ENCODE measurements at places on chromosomes 7 and 10.

DNA sequence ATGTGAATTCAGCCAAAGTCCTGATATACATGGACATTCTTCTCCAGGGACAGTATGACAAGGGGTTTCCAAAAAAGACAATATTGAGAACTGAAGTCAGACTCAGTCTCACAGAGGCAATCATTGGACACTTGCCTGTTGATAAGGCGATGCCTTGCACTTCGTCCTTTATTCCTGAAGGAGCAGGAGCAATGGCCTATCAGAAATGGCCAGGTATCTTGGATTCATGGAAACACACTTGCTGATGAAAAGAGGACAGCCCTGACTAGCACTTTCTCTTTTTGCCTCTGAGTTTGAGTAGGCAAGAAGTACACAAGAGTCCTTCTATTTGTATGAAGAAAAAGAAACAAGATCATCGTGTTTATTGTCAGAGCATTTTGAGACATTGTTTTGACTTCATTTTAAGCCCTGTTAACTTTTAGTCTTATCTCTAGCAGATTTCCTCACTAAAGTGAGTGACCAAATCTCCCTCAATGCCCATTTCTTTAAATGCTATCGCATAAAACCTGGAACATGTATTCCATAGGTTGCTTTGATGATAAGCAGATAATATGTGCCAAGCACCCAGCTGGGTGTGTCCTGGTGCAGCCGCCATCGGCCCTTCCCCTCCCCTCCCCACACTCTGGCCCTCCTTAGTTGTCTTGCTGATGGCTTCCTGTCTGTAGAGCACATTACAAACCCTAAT, 26.6 kb downstream of the ST8SIA6 start:
- DNase-seq = no peak

- DNase-seq = no peak
Observed at GRCh38 chr10:122343135-122343800, 31.2 kb upstream of the PLEKHA1 start.

- DNase-seq = no peak
Observed at GRCh38 chr7:11760372-11760771, 71.6 kb downstream of the THSD7A start.

GRCh38 chr7:142176901-142177300, 65.4 kb downstream of the MGAM2 start:
- no peak for DNase-seq

DNA sequence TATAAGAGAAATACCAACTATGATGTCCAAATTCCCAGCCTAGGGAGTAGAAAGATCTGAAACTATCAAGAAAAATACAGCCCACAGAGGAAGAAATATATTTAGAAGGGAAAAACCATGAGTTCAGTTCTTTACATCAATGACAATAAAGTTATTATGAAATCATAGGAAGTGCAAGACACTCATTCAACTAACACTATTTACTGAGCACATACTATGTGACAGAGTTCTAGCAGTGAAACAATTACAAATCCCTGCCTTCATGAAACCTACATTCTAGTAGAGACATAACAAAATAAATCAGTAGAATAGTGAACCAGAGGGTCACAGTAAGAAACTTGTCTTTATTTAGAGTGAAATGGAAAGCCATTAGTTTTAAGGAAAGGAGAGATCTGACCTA, 2.1 kb downstream of the NDUFA5 start:
- no peak for DNase-seq

DNA sequence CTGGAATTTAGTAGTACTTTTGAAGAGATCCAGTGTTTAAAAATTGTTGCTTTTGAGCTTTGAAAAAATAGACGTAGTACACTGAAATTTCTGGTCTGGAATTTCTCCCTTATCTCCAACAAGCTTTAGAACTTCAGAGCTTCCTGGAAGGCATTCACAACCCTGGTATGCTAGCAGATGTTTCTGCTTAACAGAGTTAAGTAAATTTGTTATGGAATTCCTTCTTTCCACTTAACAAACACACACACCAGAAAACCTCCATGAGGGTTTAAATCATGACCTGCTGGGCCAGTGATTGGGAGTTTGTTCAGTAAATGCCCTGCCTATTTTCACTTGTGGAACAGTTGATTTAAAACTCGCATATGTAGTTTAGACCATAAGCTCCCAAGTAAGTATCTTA, 13.7 kb downstream of the ASB15 start:
- peak; percentile 6 for DNase-seq

DNA sequence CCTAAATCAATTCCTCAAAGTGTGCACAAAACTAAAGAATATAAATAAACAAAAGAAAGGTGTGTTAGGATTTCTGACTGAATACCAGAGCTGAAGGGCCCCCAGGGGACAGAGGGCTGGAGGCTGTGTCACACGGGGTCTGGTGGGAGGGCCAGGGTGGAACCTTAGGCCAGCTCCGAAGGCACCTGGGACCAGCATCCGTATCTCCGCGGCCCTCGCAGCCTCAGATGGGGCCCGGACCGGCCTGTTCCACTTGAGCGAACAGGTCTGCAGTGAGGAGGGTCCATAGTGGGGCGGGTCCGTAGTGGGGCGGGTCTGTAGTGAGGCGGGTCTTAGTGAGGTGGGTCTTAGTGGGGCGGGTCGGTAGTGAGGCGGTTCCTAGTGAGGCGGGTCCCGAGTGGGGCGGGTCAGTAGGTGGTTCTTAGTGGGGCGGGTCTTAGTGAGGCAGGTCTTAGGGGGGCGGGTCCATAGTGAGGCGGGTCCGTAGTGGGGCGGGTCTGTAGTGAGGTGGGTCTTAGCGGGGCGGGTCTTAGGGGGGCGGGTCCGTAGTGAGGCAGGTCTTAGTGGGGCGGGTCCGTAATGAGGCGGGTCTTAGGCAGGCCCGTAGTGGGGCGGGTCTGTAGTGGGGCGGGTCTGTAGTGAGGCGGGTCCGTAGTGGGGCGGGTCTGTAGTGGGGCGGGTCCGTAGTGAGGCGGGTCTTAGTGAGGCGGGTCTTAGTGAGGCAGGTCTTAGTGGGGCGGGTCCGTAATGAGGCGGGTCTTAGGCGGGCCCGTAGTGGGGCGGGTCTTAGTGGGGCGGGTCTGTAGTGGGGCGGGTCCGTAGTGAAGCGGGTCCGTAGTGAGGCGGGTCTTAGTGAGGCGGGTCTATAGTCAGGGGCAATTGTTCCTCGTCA, 15.1 kb downstream of the GPR146 start:
- no peak for DNase-seq

DNA sequence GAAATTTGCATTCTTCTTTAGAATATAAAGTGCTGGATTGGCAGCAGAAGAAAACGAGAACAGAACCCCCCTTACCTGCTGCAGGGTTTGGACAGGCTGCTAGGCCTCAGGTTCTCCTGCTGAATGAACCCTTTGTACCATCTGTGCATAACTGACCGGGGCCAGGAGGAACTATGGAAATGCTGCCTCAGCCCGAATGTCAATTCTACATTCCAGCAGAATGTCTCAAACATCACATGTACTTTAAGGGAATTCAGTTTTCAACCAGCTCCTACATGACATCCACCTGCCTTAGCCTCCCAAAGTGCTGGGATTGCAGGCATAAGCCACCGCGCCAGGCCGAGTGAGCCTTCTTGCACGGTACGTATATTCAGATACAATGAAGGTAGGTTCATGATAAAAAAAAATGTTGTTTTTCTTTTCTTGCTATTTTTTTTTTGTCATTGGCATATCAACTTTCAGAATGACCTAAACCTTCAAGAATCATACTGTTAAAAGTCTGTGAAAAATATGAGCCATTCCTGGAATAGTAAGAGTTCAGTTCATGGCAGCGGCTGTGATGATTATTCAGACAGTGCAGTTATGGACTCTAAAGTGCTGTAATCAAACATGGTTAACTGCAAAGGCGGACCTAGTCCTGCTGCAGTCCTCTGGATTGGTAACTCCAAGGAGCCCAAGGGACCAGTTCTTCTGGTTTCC, 84.4 kb upstream of the TNS3 start:
- no peak for DNase-seq

GRCh38 chr10:86087716-86088115, 278.9 kb downstream of the GRID1 start:
- no peak for DNase-seq

- DNase-seq = no peak
Observed at GRCh38 chr7:45181286-45181960, 23.8 kb downstream of the RAMP3 start.

- no peak for DNase-seq
Observed at GRCh38 chr7:80937336-80937735, 18.5 kb upstream of the SEMA3C start.

GRCh38 chr7:127957886-127958285, 73.4 kb downstream of the LRRC4 start:
- DNase-seq = no peak

GRCh38 chr10:77770868-77771175, 133.2 kb upstream of the KCNMA1 start:
- no peak for DNase-seq

- DNase-seq = no peak
Observed at GRCh38 chr10:380313-380940, 245.2 kb downstream of the ZMYND11 start.

- no peak for DNase-seq
Observed at GRCh38 chr7:144650439-144650838, 185.4 kb downstream of the TPK1 start.

GRCh38 chr7:28818996-28819395, 139.1 kb downstream of the TRIL start:
- DNase-seq = no peak

DNA sequence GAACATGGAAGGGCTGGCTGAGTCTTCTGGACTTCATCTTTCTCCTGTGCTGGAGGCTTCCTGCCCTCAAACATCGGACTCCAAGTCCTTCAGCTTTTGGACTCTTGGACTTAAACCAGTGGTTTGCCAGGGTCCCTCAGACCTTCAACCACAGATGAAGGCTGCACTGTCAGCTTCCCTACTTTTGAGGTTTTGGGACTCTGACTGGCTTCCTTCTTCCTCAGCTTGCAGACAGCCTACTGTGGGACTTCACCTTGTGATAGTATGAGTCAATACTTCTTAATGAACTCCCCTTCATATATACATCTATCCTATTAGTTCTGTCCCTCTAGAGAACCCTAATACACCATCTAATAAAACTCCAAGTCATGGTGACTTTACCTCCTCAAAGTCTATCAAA, 4.0 kb upstream of the CLEC5A start:
- no peak for DNase-seq

- DNase-seq = no peak
Observed at GRCh38 chr7:54465095-54465494, 77.1 kb upstream of the VSTM2A start.

- DNase-seq = no peak
Observed at GRCh38 chr10:3954615-3955014, 169.6 kb upstream of the KLF6 start.

DNA sequence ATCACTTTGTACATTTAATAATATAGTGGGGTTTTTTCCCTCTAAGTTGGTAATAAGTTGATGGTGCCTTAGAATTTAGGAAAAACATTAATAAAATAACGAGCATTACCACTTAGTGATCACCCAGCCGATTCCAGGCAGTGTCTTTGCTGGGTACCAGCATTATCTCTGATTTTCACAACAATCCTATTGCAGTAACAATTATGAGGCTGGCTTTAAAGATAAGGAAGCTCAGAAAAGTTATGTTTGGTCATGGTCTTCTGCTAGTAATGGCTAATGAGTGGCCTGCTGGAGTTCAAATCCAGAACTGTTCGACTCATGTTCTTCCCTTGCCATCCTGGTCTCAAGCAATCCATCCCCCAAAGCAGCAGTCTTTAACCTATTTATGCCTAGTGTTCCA, 127.9 kb downstream of the CNNM2 start:
- DNase-seq = no peak

- DNase-seq = peak; percentile 78
Observed at GRCh38 chr10:69451209-69451783, at the start of gene TSPAN15. TSS of gene TSPAN15 (plus strand) at chr10:69451465. CDS start at chr10:69451595, 130 bp downstream.

DNA sequence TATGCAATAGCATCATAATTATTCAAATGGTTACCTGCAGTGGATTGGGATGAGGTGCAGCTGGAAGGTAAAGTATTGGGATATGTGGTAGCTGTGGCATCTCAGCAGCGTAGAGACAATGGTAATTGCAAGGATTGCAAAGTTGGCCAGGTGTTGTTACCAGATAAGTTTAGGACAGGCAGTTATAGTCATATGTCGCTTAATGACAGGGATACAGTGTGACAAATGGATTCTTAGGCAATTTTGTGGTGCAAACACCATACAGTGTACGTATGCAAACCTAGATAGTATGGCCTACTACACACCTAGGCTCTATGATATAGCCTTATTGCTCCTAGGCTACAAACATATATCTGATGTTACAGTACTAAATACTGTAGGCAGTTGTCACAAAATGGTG, 163.5 kb upstream of the LYZL2 start:
- DNase-seq = no peak

DNA sequence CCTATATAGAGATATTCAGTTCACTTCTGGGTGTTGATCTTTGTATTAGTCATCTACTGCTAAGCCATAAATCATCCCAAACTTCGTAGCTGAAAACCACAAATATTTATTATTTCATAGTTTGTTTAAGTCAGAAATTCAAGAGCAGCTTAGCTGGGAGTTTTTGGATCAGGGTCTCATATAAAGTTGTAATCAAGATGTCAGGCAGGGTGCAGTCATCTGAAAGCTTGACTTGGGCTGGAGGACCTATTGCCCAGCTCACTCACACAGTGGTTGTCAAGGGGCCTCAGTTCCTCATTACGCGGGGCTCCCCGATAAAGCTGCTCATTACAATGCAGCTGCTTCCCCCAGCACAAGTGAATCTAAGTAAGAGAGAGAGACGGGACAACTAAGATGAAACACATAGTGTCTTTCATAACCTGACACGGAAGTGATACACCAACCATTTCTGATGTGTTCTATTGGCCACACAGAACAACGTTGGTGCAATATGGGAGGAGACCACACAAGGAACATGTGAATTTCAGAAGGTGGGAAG, 15.7 kb downstream of the PPP1R3C start:
- peak; percentile 60 for DNase-seq

GRCh38 chr7:29105752-29106668, 40.3 kb downstream of the CPVL start:
- peak; percentile 71 for DNase-seq

DNA sequence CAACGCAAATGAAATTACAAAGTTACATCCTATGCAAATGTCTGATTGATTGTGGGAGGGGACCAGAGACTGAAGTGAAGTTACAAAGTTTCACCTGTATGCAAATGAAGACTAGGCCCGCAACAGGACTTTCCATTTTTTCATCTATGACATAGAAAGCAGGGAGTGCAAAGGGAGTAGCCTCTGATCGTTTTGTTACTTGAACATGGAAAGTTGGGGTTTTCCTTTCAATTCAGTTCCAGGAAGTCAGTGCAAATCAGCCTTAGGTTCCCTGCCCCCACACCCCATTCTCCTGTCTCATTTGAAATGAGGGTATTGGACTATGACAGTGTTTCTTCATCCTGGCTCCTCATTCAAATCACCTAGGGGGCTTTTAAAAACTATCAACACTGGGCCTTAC, 96.9 kb upstream of the HABP2 start:
- DNase-seq = no peak

DNA sequence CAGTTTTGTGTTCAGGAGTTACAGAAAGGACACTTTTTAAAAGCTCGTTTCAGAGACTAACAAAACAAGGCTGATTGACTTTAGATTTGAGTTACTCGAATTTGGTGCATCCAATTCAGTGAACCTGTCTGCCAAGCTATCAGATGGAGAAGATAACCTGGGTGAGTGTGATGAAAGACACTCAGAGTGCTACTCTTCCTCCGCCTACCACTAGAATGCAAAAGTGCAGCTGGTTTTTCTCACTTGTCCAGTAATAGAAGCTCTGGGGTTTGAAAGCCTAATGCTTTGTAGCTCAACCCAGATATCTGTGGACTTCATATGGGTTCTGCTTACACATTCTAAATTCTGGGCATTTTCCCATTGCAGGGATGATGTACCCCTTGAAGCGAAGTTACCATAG, 82.8 kb upstream of the NPY start:
- no peak for DNase-seq

- peak; percentile 58 for DNase-seq
Observed at GRCh38 chr7:112898432-112899290, 108.5 kb upstream of the TMEM168 start.
